Posterior cingulate gyrus (tissue), 11 donors: ENCODE measurements at places on chromosomes 7 and 10.

- DNase-seq: no peak
Measured at GRCh38 chr10:122992031-122992585, 11.9 kb downstream of the PSTK start.

DNA sequence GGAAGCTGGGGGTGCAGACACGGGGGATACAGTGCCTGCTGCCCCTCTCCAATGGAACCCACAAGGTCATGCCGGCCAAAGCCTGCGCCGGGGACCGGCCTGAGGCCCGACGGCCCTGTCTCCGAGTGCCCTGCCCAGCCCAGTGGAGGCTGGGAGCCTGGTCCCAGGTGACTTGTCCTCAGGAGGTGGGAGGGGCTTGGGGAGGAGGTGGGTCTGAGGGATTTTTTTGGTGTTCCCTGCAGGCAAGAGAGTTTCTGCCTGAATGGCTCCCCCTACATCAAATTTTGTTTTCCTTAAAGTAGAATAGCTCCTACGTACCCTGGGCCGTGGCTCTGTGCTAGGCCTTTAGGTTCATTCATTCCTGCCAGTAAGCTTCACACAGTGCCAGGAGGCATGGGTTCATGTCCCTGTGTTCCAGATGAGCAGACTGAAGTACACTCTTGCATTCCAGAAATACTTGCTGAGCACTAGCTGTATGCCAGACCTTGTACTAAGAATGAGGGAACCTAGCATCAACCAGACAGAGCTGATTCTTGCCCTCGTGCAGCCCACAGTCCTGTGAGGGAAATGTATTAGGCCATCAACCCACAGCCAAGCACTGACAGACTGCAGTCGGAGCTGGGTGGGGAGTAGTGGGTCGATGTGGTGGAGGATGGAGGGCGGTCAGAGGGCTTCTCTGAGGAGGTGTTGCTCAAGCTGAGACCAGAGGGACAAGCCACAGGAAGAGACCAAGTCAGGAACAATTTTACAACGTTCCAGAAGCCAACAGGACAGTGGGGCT, 31.1 kb downstream of the TBATA start:
- no peak for DNase-seq

DNA sequence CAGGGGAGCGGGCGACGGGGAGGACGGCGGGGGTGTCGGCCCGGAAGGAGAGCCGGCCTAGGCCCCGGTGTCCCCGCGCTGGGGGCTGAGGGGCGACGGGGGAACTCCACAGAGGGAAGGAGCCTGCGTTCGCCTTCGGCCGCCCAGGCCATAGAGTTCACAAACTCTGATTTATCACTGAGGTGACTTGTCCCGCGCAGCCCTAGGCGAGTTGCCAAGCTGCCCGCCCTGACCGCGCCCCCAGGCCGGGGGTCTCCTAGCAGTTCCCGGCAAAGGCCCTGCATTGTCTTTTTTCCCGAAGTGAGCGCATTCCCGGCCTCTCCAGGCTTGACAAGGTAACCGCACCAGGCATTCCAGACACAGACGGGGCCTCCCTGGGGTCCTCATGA, 2.9 kb upstream of the NKX6-2 start:
- no peak for DNase-seq

DNA sequence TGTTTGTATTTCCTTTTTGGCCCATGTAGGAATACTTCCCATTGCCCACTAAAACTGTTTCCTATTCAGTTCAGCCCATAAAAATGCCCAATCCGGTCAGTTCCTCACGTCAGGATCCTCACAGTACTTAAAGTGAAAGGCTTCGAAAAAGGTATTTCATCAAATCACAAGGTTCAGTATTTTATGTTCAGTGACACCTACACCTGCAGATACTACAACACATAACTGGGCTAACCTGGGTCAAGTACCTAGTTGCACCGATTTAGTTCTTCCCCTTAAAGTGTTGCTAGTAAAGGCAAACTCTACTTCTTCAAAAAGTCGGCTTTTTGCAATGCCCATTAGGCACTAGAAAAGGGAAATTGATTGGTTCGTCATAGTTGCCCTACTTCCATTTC, 1.1 kb downstream of the SNX13 start:
- DNase-seq: no peak

- DNase-seq: no peak
Measured at GRCh38 chr10:7563770-7564169, 103.0 kb downstream of the ITIH5 start.

DNA sequence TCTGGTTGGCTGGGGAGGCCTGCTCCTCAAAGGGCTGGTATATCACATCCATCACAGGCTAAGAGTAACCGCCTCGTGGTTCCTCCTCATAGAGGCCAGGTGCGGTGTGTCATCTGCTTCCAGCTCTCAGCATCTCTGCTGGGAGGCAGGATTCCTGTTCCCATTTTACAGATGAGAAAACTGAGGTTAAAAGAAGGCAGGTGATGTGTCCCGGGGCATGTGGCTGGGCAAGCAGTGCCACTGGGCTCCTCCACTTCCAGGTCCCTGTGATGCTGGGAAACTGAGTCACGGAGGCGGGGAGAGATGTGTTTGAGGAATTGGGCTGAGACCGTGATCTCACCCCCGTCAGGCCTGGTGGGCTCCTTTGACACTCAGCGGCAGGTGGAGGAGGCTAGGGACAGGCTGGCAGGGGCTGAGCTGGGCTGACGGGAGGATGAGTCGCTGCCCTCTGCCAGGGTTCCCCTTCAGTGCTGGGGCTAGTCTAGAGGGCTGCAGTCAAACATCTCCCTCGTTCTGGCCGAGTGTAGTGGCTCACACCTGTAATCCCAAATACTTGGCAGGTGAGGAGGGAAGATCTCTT, 9.4 kb downstream of the ARPC1B start:
- DNase-seq: no peak

GRCh38 chr10:77004917-77005564, 632.6 kb downstream of the KCNMA1 start:
- no peak for DNase-seq

GRCh38 chr7:74718336-74718735, 55.5 kb upstream of the NCF1 start:
- no peak for DNase-seq

DNA sequence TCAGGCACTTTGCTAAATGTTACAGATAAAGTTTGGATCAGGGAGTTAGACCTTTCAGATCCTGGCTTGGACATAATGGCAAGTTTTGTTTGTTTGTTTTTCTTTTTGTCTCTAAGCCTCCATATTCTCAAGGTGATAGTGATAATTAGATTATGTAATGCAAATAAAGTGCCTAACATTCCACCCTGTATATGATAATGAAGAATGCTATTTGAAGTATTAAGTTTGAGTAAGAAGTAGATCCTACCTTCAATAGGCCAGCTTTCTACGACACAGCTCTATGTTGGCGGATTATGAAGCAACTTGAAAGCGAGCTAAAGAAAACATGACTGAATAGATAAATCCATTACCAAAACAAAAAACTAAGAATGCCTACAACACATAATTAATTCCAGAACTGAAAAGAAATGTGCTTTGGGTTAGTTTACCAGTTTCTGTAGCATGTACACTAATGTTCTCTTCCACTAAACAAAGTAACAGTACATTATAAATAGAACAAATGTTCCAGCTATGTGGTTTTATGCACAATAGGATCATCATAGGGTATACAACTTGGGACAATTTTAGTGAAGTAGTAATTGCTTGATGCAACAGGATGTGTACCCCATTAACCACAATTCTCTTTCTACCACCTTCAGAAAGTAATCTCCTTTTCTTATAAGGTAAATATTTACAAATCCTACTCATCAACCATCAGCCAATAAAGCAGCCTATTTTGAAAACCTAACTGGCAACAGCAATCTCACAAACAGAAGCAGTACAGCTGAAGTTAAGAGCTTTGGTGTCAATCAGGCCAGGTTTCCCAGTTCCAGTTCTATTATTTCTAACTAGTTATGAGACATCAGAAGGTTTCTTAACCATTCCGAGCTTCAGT, 1.5 kb downstream of the SEM1 start:
- no peak for DNase-seq
